ENCODE measurements at places on chromosomes 12 and 14.

DNA sequence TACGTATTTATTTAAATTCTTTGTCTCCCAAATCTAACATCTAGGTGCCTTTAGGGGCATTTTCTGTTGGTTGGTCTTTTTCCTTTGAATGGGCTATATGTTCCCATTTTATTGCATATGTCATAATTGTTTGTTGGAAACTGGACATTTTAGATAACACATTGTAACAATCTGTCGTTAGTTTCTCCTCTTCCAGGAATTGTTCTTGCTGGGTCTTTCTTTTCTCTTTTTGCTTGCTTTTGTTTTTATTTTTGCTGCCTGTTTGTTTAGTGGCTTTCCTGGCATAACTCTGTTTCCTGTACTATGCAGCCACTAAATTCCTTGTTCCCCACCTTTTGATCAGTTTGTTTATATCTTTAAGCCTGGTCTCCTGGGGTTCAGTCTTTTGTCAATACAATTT, 244.3 kb upstream of the RTL1 start:
- DNase-seq, result no peak

- DNase-seq, result no peak
Measured at GRCh38 chr12:107543416-107543815, 142.2 kb upstream of the PWP1 start.

- no peak for DNase-seq
Measured at GRCh38 chr14:104779776-104780512, 15.6 kb downstream of the AKT1 start.

- no peak for DNase-seq
Measured at GRCh38 chr12:20187456-20187855, 180.9 kb upstream of the PDE3A start.

Data from brain pericyte (primary cell).